ENCODE measurements at places on chromosomes 7 and 10.

GRCh38 chr7:27156916-27157701, 634 bp upstream of the HOXA7 start:
- no peak for DNase-seq

DNA sequence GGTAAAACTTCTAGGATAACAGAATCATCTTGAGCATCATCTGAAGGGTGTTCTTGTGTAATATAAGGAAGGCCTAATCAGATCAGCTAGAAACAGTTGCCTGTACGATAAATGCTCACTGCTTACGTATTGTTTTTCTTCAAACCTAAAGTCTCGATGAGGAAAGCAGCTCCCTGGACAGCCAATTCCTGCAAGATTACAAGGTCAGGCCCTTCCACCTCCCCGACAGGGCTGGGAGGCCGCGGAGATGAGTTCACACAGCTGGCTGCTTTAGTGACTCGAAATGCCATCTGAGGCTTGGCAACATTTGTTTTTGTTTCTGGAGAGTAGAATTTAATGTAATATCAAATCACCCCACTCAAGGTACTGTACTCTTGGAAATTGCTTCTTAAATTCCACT, 95.1 kb upstream of the PFKP start:
- DNase-seq: no peak

GRCh38 chr10:127117125-127117524, 79.3 kb downstream of the INSYN2A start:
- peak; percentile 3 for DNase-seq

- no peak for DNase-seq
Observed at GRCh38 chr10:131240691-131241090, 70.8 kb downstream of the TCERG1L start.

- DNase-seq: peak; percentile 22
Observed at GRCh38 chr7:81846398-81846797, 76.6 kb upstream of the HGF start.

- no peak for DNase-seq
Observed at GRCh38 chr10:33618196-33618595, 283.7 kb upstream of the NRP1 start.

- no peak for DNase-seq
Observed at GRCh38 chr10:59393349-59393748, 31.0 kb upstream of the FAM13C start.

DNA sequence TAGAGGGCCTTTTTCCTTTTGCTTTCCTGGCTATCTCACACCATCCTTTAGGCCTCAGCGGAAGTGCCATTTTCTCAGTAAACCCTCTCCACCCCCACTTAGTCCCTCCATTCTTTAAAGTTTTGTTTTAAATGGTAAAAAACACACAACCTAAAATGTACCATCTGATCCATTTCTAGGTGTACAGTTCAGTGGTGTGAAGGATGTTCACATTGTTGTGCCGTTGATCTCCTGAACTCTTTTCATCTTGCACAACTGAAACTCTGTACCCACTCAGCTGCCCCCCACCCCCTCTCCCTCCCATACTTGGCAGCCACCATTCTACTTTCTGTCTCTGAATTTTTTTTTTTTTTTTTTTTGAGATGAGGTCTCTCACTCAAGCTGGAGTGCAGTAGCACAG, 52.2 kb downstream of the SNX10 start:
- DNase-seq: no peak
